Suprapubic skin (tissue), 4 donors: ENCODE measurements at places on chromosomes 5 and 9.

DNA sequence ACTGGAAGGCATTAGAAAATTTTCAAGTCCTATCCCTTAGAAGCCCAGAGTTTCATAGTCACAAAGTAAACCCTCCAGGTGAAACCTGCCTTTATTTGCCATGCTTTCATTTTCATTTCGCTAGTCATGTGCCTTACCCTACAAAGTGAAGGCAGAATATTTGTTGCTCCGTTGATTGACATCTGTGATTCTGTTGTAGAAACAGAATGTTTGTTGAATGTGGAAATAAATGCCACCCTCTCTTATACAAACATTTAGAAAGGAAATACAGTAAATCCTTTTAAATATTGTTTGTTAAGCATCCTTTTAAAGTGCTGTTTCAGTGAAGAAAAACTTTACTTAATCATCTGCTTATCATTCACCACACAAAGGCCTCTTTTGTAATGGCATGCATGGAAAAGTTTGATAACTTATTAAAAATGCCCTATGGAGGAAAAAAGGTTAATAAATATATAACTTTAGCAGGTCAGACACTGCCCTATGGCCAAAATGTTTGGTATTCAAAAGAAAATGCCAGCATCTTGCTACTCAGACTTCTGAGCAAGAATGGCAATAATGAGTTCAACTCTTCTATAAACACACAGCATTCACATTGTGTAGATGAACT lies 34.3 kb upstream of the CAST start:
- no peak for DNase-seq

DNA sequence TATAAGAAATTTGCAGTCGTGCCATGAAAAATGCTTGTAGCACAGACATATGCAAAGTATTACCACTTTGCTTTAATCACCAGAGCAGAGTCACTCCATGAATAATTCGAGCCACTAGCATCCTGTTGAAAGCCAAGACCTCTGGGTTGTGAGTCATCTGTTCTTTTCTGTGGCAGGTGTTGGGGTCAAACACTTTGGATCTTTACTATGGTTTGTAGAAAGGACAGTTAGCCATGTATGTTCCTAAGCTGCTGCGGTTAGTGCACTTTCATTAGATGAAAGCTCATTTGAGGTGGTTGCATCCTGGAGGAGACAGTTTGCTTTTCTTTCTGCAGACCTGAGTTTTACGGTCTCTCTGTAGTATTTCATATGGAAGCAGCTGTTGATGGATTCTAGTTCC lies 223.7 kb downstream of the DMRT2 start:
- no peak for DNase-seq

DNA sequence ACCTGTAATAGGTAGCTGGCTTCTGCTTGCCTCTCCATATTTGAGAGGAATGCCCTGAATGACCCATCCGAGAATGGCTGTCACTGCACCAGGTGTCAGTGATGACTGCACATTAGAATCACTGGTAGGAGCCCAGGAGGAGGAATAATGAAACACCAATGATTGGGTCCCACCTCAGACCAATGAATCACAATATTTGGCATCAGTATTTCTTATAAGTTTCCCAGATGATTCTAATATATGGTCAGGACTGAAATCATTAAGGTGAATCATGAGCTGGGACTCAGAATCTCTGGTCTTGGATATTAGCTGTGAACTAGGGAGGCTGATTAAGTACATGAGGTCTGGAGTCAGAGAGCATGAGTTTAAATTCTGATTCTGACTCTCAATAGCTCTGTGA lies 23.4 kb downstream of the ARSB start:
- no peak for DNase-seq

GRCh38 chr5:80302636-80303035 lies 17.2 kb upstream of the SPZ1 start:
- peak; percentile 37 for DNase-seq

DNA sequence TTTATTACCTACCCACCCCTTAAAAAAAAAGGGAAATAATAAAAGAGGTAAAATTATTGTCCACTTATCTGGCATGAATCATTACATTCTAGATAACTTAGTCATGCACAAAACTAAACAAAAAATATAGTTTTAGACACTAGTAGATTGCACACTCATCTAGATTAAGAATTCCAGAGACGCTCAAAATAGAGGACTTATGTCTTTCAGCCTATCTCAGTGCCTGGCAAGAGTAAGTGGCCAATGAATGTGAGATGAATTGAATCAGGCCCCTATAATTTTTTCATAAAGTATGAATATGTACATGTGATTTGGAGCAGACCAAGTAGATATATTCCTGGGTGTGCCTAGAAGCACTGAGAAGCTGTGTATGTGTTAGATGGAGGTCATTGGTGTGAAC lies 2.0 kb upstream of the RXFP3 start:
- no peak for DNase-seq

DNA sequence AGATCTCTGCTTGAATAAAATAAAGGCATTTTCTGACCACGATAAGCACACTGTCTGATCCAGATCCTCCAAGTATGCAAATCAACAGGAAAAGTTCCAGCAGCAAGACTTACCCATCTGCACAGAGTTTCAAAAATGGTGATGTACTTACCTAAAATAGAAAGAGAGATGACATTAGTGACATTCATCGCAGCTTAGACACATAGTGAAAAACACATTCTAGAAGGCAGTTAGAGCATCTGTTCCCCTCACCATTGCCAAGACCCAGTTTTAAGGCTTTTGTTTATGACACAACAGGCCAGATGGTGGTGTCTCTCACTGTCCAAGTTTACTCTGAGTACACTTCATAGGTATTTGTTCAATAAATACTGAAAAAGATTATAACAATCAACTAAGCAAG lies 207.7 kb downstream of the PDE4D start:
- DNase-seq = no peak

- no peak for DNase-seq
These were observed 1866.1 kb upstream of the NUDT12 start for GRCh38 chr5:105428451-105429380.

- no peak for DNase-seq
These were observed 309.6 kb upstream of the RFX3 start for GRCh38 chr9:3835393-3835792.

DNA sequence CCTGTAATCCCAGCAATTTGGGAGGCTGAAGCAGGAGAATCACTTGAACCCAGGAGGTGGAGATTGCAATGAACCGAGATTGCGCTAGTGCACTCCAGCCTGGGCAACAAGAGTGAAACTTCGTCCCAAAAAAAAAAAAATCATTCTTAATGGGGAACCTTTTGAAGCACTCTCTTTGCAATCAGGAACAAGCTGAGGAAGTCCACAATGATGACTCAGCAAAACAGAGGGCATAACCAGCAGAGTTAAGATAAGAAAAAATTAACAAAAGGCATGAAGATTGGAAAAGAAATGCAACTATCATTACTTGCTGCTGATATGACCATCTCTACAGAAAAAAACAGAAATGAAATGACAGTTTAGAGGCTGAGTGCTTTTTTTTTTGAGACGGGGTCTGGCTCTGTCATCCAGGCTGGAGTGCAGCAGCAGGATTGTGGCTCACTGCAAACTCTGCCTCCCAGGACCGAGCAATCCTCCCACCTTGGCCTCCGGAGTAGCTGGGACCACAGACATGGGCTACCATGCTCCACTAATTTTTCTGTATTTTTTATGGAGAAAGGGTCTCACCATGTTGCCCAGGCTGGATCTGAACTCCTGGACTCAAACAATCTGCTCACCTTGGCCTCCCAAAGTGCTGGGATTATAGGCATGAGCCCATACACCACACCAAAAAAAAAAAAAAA lies 88.0 kb downstream of the FNBP1 start:
- DNase-seq = no peak

DNA sequence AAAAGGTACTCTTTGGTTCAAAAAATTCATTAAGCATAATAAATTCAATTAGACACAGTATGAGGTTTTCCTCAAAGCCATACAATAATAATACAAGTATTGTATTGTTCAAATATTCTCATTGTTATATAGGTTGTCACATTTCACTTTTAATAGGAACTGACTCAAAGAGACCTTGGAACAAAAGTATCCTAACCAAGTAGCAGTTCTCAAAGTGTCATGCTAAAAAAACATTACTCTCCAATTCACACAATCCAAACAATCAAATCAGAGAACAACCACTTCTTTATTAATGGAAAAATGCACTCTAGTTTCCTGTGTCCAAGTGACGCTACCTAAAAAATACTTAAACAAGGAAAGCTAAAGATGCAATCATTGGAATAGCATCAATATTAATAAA lies 115.4 kb downstream of the DENND1A start:
- DNase-seq = no peak

GRCh38 chr9:8760000-8760767 lies 960.6 kb upstream of the DMAC1 start:
- DNase-seq = no peak

GRCh38 chr5:157107508-157107907 lies 1.3 kb downstream of the HAVCR2 start:
- no peak for DNase-seq

DNA sequence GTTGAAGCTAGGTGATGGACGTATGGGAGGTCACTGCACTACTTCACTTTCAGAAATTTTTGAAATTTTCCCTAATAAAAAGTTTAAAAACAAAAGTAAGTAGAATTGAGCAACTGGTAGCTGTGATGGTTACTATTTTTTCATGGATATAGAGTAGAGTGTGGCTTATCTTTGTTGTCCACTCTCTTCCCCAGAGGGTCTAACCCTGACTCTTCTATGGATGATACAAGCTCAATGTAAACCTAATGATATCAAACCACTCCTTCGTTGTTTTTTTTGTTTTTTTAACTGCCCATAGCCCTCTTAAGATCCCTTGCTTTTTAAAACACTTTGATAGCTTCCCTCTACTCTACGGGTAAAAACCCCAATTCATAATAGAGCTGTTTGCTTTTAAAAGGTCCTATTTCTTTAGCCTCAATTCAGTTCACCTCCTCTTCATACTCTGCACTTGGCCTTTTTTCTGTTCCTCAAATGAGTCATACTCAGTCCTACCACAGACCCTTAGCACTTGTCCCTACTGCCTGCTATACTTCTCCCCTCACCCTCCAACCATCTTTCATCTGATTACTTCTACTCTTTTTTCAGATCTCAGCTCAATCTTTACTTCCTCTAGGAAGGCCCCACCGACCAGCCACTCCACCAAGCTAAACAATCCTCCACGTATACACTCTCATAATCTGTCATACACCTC lies 2.6 kb downstream of the HDAC3 start:
- DNase-seq = no peak

DNA sequence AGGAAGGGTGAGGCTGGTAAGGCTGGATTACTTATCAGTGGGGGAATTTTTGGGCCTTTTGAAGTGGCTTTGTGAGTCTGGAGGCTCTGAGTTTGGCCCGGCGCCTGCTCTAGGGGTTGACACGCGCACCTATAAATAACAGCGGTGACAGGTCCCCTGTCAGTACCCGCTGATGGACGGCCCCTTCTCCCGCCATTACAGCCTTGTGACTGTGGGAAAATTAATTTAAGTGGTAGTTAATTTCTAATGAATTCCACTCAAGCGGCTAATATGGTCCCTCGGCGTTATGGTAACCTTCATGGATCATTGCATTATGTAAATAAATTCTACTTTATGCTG lies 16.5 kb downstream of the MRPL36 start:
- DNase-seq = peak; percentile 33

- no peak for DNase-seq
These were observed 85.8 kb downstream of the SEC61B start for GRCh38 chr9:99307851-99308250.

GRCh38 chr5:109580225-109580624 lies 109.5 kb upstream of the MAN2A1 start:
- no peak for DNase-seq

GRCh38 chr9:130499804-130500263 lies 55.1 kb downstream of the ASS1 start:
- DNase-seq = no peak

GRCh38 chr5:147818290-147818689 lies 13.2 kb downstream of the SPINK1 start:
- DNase-seq = no peak

DNA sequence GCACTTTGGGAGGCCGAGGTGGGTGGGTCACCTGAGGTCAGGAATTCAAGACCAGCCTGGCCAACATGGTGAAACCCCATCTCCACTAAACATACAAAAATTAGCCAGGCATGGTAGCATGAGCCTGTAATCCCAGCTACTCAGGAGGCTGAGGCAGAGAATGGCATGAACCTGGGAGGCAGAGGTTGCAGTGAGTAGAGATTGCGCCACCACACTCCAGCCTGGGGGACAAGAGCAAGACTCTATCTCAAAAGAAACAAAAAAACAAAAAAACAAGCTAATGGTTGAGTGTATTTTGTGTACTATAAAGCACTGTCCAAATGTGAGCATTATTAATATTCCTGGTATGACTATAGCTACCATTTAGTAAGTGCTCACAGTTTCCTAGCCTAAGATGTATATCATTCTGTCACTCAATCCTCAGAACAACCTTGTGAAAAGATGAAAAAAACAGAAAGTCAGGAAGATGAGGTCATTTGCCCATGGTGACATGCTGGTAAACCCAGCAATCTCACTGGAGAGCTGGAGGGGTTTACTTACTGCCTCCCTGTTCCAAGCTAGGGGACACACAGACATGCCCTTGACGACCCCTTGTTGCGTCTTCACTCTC lies 27.7 kb downstream of the ARHGEF37 start:
- DNase-seq = no peak

DNA sequence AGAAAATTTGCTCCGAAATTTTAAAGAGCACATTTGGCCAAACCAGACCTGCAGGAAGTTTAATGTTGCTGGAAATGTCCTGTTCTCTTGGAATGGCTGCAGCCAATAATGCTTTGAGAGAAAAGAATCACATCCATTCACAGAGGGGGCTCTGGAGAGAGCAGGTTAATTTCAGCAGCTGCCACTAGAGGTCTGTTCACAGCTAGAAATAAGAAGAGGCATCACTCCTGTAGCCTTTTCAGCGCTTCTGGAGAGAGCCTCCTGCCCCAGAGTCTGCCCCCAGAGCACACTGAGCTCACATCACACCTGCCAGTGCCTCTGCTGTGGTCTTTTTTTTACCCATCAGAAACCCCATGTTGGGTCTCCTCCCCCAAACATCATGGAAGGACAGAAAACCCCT lies 124.8 kb upstream of the RAD23B start:
- no peak for DNase-seq

- no peak for DNase-seq
These were observed 132.0 kb upstream of the FSTL4 start for GRCh38 chr5:133744051-133744959.

DNA sequence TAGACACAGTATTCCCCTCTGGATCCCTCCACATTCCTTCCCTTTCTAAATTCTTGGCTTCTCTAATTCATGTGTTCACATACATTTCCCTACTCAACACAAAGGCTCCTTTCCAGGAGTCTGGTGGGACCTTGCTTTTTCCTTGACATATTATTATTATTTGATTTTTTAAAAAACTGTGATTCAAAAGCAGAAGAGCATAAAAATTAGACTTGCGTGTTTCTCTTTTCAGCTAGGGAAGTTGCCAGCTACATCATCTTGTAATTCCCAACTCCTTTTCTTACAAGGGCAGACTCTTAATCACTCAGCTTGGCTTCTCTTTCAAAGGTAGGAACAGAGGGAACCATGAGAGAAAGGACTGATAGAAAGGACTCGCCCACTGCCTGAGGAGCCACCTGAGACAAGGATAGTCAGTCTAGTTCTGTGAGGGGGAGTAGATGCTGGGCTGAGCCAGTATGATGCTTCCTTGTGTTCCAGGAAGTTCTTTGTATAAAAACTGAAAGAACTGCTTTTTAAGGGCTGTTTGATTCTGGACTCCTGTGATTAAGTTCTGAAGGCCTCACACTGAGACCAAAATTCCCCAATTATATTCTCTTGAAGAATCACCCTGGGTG lies 51.0 kb upstream of the DPYSL3 start:
- DNase-seq = no peak

GRCh38 chr5:103094737-103095136 lies 25.2 kb downstream of the GIN1 start:
- DNase-seq = no peak
